ENCODE measurements at places on chromosomes 5 and 9.

- no peak for DNase-seq
These were observed 614 bp upstream of the LCN6 start for GRCh38 chr9:136748666-136749611.

DNA sequence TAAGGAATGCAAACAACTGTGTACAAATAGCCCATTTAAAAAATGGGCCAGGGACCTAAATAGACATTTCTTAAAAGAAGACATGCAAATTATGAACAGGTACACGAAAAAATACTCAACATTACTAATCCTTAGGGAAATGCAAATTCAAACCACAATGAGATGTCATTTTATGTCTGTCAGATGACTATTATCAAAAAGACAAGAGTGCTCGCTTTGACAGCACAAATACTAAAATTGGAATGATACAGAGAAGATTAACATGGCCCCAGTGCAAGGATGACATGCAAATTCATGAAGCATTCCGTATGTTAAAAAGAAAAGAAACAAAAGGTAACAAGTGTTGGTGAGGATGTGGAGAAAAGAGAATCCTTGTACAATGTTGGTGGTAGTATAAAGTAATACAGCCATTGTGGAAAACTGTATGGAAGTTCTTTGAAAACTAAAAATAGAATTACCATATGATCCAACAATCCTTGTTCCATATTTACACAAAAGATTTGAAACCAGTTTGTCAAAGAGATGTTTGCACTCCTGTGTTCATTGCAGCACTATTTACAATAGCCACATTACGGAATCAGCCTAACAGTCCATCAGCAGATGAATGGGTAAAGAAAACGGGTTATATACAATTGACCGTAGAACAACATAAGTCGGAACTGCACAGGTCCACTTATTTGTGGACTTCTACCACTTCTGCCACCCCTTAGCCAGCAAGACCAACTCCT is 47.2 kb upstream of the PCAT7 start:
- no peak for DNase-seq

DNA sequence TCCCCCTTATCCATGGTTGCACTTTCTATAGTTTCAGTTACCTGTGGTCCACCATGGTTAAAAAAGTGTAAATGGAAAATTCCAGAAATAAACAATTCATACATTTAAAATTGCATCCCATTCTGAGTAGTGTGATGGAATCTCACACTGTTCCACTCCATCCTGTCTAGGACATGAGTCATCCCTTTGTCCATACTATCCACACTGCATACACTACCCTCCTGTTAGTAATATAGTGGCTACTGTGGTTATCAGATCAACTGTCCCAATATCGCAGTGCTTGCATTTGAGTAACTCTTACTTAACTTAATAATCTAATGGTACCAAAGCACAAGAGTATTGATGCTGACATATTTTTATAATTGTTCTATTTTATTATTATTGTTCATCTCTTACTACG is 100.7 kb downstream of the RAB3C start:
- DNase-seq: no peak

DNA sequence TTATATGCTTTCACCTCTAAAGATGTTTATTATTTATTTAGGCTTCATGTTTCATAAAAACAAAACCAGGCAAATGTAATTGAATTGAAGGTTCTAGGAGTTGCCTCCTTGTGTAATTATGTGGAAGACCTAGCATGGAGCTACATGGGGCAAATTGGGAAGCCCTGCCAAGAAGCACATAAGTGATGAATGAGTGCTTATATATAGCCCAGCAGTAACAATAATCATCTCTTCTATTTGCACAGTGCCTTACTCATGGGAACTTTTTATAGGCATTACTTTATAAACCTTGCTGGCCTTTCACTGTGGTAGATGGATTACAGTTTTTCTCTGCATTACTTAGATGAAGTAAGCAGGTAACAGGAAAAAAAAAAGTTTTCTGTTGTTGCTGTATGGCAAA is 40.0 kb upstream of the GRAMD2B start:
- no peak for DNase-seq

DNA sequence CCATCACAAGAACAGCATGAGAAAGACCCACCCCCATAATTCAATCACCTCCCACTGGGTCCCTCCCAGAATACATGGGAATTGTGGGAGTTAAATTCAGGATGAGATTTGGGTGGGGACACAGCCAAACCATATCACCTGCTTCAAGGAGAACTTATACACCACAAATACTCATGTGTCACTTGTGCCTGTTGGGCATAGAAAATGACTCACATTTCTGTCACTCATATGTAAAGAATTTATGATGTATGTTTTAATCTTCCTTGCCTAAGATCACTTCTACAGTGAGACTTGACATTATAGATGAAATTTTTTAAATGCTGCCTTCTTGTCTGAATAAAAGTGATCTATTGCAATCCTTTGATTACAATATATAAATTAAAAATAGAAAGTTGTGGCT is 23.0 kb upstream of the PRDM6 start:
- no peak for DNase-seq

GRCh38 chr5:158751961-158752655 is 347.6 kb downstream of the EBF1 start:
- DNase-seq: no peak

DNA sequence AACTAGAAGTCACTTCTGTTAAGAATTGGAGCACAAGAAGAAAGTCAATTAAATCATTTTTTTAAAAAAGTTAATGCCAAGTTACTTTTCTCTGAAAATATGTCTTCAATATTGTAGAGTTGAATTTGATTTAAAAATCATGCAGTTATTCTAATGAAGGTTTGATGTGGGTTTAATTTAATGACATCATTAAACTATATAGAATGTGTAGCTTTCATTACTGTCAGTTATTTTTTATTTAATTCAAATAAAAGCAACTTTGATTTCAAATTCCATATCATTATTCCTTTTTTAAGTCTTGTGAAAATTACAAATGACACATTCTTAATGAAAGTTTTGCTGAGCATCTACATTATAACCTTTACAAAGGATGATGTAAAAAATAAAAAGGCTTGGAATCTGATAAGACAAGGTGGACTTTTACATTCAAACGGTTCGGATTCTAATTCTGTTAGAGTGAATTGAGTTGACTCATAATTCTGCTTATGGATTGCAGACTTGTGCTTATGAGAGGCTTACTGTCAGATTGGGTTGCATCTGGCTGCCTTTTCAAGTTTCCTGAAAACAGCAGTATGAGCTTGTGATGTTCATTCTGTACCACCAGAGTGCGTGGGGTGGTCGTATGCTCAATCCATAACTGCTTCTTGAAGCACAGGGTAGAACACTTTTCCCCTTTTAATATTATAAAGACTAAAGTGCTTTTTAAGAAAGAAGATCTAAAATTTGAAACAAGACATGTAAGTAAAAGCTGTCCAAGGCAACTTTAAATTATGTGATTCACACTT is 253.0 kb upstream of the ARRDC3 start:
- no peak for DNase-seq

DNA sequence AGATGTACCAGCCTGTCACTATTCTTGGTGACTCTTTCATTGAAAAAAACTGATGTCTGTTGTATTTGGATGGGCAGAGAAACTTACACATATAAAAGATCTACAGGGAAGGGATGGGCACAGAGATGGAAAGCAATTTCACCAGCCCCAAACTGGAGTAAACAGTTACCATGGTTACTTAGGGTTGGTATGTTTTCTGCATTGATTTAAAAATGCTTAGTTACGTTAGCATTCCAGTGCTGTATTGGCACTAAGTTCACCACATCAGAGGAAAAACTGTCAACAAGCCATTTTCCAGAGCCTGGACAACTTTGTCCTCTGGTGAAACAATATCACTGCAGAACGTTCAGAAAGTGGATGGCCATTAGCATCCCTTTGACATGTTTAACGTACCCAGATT is 28.0 kb downstream of the MARCHF3 start:
- no peak for DNase-seq

All from stimulated activated CD4-positive, alpha-beta T cell treated with anti-CD3 and anti-CD28 coated beads, Interleukin-1b, Interleukin-23, amount 100 ng/mL, for 1 hour (primary cell).